ENCODE measurements at places on chromosomes 12 and 14.

- DNase-seq = no peak
These were observed 59.8 kb upstream of the BCL11B start for GRCh38 chr14:99331811-99332210.

DNA sequence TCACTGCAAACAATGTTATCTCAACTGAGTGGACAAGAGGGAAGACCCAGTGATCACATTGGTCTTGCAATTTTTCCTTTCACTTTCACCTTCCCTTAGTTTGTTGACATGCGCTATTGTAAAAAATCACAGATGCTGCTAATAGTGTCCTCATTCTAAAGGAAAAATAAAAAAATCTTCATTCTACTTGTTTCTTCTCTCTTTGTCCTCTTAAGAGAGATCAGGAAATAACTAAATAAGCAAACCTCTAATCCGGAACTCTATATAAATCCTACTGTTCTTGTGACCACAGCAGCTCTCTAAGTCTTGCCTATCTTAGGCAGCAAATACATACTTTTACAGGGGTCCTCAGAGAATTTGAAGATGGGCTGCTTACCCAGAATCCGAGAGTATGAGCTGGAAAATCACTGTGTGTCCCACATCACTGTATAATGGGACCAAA, 257.7 kb downstream of the NAV3 start:
- no peak for DNase-seq

GRCh38 chr12:5232291-5232690, 188.6 kb downstream of the KCNA5 start:
- DNase-seq = no peak

GRCh38 chr14:49992901-49993339, 100.0 kb downstream of the ARF6 start:
- peak; percentile 75 for DNase-seq

- DNase-seq = no peak
These were observed 182.2 kb downstream of the EXOC5 start for GRCh38 chr14:57086271-57087162.

DNA sequence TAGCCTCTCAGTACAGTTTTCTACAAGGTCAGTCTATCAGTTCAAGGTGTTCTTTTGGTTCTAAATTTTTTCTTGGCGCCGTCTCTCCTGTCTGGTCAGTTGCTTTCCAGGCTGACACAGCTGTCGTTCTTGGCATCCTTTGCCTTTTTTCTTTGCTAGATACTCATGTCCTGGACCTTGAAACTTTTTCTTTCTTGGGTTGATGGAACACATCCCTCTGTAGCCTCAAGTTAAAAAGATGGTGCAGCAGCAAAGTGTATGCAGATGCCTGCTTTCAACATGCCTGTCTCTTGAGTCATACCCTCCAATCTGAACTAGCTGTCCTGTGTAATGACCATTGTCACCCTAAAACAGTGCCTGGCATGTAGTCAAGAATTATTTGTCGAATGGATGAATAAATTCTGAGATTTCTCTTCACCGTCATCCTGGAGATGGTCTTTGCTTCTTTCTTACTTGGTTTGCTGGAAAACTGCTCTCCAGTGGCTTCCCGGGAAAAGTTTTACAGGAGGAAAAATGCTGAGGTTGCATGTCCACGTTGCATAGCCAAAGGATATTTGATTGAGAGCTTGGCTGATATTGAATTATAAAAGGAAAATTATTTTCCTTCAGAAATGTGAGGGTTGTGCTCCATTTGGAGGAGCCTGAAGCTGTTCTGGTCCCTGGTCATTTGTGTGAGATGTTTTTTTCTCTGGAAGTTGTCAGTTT, 4.6 kb downstream of the NYNRIN start:
- DNase-seq = no peak

DNA sequence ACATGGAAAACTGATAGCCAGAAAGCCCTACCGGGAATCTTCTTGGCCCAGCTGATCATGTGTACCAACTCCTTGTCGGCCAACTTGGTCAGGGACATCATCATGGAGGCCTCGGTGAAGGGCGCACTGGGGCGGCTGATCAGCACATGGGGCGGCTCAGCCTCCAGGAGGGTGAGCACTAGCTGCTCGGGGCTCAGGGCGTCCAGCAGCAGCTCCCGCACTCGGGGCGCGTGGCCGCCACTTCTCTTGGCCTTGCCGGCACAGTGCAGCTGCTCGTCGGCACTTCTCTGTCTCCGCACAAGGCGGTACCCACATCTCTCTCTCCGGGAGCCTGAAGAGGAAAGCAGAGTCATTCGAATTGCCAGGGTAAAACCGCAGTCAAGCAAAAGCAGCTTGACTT, 33.8 kb downstream of the ESR2 start:
- DNase-seq = no peak

- DNase-seq = no peak
These were observed 133.0 kb downstream of the PAWR start for GRCh38 chr12:79557690-79558315.

- no peak for DNase-seq
These were observed 307.2 kb downstream of the CACNA1C start for GRCh38 chr12:2359725-2360629.

DNA sequence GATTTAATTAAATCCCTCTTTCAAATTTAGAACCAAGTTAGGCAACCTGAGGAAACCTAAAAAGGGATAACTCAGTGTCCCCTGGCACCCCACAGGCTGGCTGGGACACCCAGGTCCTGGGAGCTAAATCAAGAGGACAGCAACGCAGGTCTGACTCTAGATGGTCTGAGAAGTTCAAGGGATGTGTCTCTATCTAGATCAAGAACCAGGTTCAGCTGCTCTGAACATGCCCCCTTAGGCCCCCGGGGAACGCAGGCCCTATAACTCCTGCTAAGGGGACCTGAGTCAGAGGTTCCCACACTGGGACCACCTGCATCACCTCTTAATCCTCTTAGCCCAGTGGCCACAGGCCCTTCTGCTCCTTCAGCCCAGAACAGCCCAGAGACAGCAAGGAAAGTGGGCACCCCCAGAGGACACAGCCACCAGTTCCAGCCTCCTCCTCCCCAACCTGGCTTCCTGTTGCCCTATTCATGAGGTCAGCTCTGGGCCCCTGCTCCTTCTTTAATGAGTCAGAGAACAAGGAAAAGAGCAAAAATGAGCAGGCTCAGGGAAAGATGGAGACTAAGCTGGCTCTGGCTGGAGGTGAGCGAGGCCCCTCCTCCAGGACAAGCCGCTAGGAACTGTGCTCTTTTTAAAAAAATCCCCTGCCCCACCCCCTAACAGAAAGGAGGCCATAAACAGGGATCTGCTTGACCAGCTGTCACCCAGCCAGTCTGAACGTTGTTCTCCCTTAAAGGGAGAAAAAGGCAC, 10.8 kb downstream of the PITPNM2 start:
- DNase-seq = no peak

DNA sequence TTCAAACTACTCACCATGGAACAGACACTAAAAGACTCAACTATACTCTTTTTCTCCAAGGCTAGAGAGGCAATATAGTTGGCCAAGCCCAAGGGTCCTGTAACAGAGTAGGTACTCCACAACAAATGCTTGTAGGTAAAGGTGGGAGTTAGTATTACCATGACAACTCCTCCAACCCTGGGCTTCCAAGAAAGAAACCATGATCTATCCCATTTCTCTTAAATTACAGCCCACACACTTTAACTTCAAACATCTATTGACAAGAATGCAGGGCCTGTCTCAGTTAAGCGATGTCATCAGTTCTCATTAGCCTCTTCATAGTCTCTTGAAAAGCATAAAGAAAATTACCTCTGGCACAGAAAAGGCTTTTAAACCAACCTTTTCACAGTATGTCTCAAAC, 25.0 kb downstream of the ERH start:
- no peak for DNase-seq

- DNase-seq = no peak
These were observed 30.5 kb downstream of the CEP83 start for GRCh38 chr12:94429191-94429590.

All from activated T-cell treated with anti-CD3 and anti-CD28 coated beads, Interleukin-2, amount 50 U/mL, for 48 hours (primary cell).